GM23338 (cell line): ENCODE measurements at places on chromosomes 11 and 22. TPM values are rescaled to one million over a fixed set of nuclear protein-coding genes. Genes with fewer than 3 reads are reported as not detected.

The PRG3 gene
- polyA plus RNA-seq = not detected in 2 replicates

The DDX25 gene
- polyA plus RNA-seq = 20.6 and 21.2 TPM in 2 replicates

GRCh38 chr11:111878385-111878848 is 548 bp downstream of the FDXACB1 start:
- peak; percentile 39 for DNase-seq
- H3K36me3 ChIP-seq = no peaks in the 10 kb centered on the region
- peak overlapping the region; percentile 72 for H3K4me3 ChIP-seq
- peak overlapping the region; percentile 89 for H3K27ac ChIP-seq

DNA sequence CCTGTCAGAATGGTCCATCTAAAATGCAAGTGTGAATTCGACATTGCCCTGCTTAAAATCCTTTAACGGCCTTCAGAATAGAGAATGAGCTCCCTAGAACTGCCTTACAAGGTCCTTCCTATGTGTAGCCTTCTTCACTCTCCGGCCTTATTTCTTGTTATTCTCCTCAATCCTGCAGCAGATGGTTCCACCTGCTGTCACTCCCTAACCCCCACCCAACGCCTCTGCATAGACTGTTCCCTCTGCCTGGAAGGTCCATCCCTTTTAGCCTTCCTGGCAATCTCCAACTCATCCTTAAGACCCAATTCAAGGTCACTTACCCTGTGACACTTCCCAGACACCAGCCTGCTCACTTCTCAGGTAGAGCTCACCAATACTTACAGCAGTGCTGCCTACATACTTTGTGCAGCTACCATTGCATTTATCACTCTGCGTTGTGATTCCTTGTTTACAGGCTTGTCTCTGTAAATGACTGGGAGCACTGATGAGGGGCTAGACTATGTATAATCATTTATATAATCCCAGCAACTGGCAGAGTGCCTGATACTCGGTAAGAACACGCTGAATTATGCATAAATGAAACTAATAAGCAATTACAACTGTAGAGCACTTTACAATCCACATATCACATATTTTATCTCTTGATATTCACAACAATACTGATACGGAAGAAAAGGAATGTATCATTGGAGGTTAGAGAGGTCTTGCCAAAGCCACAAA is 58.9 kb downstream of the CLPB start:
- H3K27ac ChIP-seq = no peak overlapping the region
- no peak overlapping the region for H3K4me3 ChIP-seq
- no peak for DNase-seq
- no peaks in the 10 kb centered on the region for H3K36me3 ChIP-seq
- no peaks in the 10 kb centered on the region for H3K27me3 ChIP-seq
- no peaks in the 10 kb centered on the region for H3K4me1 ChIP-seq

- H3K27ac ChIP-seq = no peak overlapping the region
- H3K36me3 ChIP-seq = peaks cover 9% of the 10 kb centered on the region; the same call in 1 of the 2 replicates
- H3K27me3 ChIP-seq = no peaks in the 10 kb centered on the region
These were observed 22.5 kb downstream of the FADS3 start for GRCh38 chr11:61868571-61869428.

DNA sequence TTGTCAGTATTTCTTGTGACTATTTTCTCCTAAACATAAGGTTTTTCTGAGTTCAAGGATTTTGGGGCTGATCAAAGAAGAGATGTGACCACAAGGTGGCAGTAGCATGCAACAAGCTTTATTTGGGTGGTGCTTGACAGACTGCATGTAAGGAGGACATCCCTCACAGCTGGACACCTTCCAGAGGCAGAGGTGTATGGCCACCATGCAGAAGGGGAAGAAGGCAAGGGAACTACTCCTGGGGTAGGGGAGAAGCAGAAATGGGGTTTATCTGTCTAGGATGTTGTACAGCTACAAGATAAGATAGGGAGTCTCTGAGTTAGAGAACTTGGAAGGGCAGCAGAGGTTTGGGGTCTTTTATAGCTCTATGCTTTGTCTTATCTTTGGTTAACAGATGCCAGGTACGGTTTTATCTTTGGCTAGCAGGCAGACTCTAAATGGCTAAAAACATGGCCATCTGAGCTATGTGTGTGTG is 5.1 kb upstream of the BIRC2 start:
- no peak overlapping the region for H3K27ac ChIP-seq
- no peaks in the 10 kb centered on the region for H3K27me3 ChIP-seq
- no peaks in the 10 kb centered on the region for H3K36me3 ChIP-seq
- peak; percentile 94 for DNase-seq
- H3K4me3 ChIP-seq = no peak overlapping the region

DNA sequence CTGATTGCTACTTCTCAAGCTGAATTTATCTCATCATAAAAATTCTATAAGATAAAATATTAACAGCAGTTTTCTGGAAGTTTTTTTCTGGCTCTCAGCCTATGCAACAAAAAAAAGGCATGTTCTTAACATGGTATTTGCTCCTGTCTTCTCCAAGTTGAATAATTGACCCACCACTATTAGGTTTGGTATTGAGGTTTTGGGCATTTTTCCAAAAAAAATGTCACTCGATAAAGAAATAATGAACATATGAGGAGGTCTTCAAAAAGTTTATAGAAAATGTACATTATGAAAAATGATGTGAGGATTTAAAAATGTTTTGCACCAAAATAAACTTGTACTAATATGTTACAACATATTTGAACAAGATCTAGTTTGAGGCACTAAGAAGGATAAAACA is 808.6 kb upstream of the RAG2 start:
- H3K4me3 ChIP-seq = no peak overlapping the region
- DNase-seq = no peak
- no peaks in the 10 kb centered on the region for H3K4me1 ChIP-seq
- H3K36me3 ChIP-seq = no peaks in the 10 kb centered on the region
- no peak overlapping the region for H3K27ac ChIP-seq
